ENCODE measurements at places on chromosomes 7 and 10.

- no peak for DNase-seq
Measured at GRCh38 chr7:7783001-7783400, 64.6 kb upstream of the RPA3 start.

DNA sequence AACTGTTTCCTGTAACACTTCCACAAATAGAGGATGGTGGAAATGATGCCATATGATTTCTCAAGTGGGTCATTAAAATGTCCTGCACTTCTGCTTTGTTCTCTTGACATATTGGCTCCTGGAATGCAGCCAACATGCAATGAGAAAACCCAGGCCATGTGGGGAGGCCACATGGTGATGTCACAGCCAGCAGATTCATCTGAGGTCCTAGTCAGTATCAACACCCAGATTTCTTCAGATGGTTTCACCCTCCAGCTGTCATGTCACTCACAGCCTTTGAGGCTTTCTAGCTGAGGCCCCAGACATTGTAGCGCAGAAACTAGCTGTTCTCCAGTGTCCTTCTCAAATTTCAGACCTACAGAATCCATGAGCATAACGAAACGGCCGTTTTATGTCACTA is 102.3 kb upstream of the NUPR2 start:
- DNase-seq, result no peak

GRCh38 chr7:2613098-2613930 is 18.5 kb upstream of the TTYH3 start:
- no peak for DNase-seq

DNA sequence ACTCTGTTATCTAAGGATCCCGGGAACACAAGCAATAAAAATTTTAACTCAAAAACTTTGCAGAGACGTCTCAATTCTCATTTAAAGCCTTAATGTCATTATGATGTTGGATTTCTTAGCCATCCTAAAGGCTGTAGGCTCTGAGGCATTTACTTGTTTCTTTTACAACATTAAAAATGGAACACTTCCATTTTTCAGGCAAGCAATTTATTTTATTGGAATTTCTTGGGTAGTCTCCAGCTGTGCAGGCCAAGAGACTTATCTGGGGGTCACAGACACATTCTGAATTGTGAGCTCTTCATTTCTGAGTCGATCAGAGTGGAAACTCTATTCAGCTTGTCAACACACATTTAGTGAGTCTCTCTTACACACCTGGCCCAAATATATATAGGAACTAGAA is 48.0 kb upstream of the KIF5B start:
- no peak for DNase-seq

DNA sequence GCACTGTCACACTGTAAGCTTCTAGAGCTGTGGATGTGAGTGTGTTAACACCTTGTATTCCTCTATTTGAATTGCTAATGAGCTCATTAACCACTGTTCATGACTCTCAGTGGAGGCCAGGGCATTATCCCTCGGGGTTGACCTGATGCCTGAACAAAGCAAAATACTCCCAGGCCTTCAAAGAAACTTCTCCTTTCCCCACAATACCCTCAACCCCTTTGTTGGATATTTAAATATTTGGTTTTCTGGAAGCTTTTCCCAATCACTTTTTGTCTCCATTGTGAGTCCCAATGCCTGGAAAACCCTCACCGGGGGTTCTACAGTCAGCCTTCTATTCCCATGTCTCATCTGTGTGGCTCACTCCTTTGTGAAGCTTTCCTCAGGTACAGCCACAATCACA is 780.1 kb downstream of the PHTF2 start:
- DNase-seq, result no peak

- DNase-seq, result no peak
Measured at GRCh38 chr10:9301148-9301547, 1246.7 kb downstream of the GATA3 start.

DNA sequence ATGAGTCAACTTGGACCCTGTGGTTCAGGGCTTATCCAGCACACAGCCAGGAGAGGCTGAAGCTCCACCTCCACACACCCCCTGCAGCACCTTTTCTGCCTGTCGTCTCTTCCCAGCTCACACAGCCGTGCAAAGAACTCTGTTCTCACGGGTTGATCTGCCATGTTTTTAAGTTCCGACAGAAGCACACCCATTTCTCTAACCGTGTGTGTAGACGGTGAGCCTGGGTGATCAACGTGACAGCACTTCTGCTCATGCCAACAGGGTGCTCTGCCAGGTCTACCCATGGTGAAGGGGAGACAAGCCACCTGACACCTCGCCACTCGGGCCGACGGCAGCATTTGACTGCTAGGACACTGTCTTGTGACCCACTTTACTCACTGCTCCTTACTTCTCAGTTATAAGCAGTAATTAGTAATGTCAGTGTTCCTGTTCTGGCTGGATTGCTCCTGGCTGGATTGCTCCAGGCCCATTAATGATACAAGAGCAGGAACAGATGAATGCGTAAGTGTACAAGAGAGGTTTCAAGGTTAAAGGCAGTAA is 90.5 kb downstream of the RNF216 start:
- no peak for DNase-seq

GRCh38 chr7:137898839-137899721 is 52.3 kb upstream of the DGKI start:
- peak; percentile 71 for DNase-seq

DNA sequence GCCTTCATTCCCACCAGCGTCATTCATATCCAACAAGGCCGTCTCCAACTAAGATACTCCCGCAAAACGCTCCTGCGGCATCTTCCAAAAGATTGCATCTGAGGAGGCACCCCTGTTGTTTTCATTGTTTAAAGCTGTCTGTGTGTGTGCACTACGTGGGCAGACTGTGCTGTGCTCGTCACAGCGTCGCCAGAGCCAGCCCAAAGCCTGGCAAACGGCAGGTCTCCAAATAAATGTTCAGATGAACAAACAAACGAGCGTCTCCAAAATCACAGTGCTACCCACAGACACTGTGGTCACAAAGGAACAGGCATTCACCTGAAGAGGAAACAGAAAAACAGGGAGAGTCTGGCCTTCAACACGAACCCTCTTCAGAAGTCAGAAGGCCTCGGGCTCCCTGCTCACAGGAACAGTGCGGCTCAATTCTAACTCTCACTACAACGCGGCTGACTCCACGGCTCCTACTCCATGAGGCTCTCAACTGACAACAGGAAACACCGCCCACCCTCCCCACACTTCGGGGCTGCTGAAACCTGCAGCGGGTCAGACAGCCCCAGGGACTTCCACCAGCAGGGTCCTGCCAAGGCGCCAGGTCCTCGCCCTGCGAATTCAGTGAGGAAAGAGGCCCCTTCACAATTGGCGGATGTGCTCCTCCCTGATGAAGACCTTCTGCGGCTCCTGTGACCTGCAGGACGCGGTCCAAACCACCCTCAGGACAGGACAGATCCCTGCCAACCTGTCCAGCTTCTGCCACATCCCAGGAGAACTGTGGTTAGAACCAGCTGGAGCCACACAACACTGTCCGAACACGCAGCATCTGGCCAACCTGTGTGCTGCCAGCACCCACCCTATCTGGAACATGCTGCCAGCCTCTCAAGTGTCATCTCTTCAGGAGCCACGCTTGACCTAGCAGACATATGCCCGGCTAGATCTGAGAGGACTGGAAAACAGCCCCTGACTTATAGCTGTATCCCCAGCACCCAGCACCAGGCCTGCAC is 36.1 kb downstream of the MAD1L1 start:
- DNase-seq, result no peak

GRCh38 chr10:30390207-30390606 is 41.1 kb upstream of the MTPAP start:
- no peak for DNase-seq

DNA sequence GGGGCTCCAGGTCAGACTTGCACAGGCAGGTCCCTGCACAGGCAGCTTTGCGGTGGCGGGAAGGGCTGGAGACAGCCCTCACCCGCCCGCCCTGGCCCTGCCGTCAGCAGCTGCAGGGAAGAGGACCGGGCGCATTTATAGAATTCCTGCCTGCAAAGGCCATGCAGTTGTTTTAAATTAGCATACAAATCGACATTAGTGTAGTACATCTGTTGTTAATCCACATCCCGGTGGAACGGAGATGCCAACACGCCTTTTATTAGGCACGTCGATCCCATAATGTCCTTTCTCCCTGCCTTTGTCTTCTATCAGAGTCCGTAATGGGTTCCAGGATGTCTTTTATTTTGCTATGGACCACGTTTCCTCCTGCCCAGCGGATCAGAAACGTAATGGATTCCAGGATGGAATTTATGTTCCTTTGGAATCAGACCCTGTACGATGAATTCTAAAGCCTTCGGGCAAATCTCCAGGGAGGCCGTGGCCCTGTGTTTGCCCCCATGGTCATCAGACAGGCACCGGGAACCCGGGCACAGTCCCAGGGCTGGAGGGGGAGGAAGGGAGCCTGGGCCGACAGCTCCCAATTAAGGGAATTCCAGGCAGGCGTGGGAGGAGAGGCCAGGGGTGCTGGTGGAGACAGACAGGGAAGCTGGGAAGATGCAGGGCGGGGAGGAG is 123.9 kb downstream of the COL26A1 start:
- no peak for DNase-seq

GRCh38 chr10:63611078-63611477 is 89.9 kb downstream of the REEP3 start:
- no peak for DNase-seq

DNA sequence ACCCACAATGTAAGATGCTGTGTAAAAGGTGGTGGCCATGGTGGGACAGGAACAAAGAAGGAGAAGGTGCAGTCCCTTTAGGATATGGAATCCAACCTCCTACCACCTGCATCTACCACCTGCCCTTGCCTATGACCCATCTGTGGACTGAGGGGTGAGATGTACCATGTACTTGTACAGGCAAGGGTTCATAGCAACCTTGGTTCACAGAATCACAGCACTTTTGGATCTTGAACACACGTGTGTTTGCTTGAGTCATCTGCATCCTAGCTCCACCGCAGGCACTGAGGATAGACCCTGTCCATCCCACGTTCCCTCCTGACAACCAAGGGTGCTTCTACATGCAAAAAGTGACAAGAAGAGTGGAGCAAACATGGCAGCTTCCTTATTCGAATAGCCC is 162.3 kb downstream of the GFRA1 start:
- DNase-seq, result no peak

- no peak for DNase-seq
Measured at GRCh38 chr7:18390535-18390907, 105.0 kb upstream of the HDAC9 start.

GRCh38 chr7:145106001-145106400 is 270.1 kb upstream of the TPK1 start:
- no peak for DNase-seq

DNA sequence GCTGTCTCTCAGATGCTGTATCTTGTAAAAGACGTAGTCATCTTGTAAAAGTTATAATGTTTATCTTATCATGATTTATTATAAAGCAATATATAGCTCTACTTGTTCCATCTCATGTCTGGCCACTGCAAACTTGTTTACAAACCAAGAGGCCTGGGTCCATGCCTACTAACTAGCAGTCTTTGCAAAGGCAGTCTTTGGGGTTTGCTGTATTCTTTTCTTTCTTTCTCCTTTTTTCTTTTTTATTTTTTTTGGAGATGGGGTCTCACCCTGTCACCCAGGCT is 272.6 kb downstream of the GATA3 start:
- no peak for DNase-seq

DNA sequence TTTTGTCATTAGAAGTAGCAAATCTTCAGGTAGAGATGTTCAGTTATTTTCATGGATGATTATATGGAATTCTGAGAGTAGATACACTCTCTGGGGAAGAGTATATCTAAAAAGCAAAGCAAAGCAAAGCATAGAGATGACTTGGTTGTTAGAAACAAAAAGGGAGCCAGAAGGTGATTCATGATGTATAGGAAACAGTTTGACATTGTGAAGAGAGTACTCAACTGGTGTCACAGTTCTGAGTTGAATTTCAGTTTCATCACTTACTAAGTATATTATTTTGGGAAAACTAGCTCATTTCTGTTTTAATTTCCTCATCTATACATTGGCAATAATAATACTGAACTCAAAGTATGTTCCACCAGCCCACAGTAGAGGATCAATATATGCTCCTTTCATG is 86.8 kb downstream of the SEMA3C start:
- DNase-seq, result no peak

DNA sequence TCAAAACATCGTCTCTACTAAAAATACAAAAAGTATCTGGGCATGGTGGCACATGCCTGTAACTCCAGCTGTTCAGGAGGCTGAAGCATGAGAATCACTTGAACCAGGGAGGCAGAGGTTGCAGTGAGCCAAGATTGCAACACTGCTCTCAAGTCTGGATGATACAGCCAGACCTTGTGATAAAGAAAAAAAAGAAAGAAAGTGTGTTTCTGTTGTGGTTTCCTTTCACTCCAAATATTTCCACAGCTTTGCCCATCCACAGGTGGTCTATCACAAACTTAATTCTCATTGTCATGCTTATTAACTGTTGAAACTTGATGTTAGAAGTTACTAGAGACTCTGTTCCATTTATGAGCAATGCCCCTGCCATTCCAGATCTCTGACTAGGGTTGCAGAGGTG is 316.0 kb upstream of the SEMA3C start:
- DNase-seq, result no peak

Data from progenitor cell of endocrine pancreas (in vitro differentiated cells).